Activated T-cell treated with anti-CD3 and anti-CD28 coated beads, Interleukin-2, amount 50 U/mL, for 1 hour (primary cell): ENCODE measurements at places on chromosomes 7 and 10.

GRCh38 chr7:138097064-138097741 is 20.9 kb downstream of the AKR1D1 start:
- no peak for DNase-seq

DNA sequence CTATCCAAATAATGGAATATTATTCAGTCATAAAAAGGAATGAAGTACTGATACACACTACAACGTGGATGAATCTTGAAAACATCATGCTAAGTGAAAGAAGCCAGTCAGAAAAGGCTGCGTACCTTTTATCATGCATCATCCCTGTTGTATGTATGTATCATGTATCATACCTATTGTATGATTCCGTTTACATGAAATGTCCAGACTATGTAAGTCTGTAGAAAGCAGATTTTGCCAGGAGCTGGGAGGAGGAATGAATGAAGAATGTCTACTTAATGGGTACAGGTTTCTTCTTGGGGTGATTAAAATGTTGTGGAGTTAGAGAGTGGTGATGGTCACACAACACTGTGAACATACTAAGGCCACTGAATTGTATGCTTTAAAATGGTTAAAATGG is 135.9 kb upstream of the KLF14 start:
- no peak for DNase-seq

GRCh38 chr10:128808921-128809440 is 658.1 kb upstream of the MGMT start:
- no peak for DNase-seq

GRCh38 chr7:149248777-149249176 is 9.3 kb downstream of the ZNF212 start:
- DNase-seq, result no peak

DNA sequence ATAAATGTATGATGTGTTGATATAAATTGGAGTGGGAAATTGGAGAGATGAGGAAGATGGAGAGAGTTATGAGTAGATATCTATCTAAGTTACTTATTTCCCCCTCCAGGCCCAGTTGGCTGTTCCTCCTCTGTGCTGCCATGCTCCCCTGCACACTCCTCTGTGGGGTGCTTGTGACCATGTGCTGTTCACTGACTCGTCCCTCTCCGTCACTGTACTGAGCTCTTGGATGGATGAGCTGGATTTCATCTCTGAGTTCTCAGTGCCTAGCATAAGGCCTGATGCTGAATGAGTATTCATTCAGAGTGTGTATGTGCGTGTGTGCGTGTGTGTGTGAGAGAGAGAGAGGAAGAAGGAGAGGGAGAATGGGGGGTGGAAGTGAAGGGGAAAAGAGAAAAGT is 14.5 kb downstream of the OR9A2 start:
- no peak for DNase-seq

DNA sequence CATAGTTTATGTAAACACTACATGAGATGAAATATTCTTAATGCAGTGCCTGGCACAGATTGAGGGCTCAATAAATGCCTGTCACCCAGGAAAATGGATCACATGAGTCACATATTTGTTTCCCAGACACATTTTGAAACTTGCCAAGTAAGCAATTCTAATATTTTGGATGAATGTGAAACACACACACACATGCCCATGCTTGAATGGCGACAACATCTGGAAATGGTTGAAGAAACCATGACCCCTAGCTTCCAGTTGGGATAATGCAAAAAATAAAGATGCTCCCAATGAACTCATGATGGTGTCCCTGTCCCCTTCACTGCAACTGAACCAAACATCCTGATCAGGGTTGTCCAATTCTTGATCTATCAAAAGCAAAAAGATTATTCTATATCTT is 797.3 kb downstream of the XPNPEP1 start:
- no peak for DNase-seq

GRCh38 chr7:74656441-74656836 is 1.1 kb upstream of the GTF2I start:
- DNase-seq, result peak; percentile 67

- no peak for DNase-seq
Observed at GRCh38 chr7:157514746-157515145, 177.9 kb downstream of the DNAJB6 start.

DNA sequence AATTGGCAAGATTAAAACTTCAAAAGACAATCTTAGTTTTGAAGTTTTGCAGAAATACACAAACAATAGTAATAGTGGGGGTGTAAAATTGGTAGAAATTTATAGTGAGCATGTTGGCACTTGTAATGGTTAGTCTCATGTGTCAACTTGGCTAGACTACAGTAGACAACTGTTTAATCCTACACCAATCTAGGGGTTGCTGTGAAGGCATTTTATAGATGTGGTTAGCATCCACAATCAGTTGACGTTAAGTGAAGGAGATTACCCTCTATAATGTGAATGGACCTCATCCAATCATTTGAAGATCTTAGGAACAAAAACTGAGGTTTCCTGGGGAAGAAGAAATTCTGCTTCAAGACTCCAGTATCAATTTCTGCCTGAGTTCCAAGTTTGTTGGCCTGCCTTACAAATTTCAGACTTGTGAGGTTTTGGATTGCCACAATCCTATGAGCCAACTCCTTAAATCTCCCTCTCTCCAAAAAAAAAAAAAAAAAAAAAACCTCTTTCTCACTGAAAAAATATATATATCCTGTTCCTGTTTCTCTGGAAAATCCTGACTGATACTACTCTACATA is 531.6 kb upstream of the IGFBP3 start:
- no peak for DNase-seq

DNA sequence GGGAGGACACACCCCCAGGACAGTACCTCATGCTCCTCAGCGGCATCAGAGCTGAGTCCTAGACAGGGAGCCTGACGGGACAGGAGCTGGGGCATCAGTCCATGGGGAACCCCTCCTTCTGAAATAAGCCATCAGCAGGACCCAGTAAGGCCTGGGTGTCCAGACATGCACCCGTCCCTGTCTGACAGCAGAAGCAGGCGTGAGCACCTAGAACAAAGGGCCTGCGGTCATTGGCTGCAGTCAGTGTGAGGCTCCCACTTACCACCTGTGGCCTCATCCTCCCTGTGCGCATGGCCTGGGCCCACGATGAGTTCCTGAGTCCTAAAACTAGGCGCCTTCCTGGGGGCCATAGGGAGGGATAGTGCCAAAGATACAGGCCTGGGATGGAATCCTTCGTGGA is 484.7 kb downstream of the PTPRN2 start:
- DNase-seq, result no peak

- DNase-seq, result no peak
Observed at GRCh38 chr7:135257-135653, 57.1 kb upstream of the FAM20C start.

- no peak for DNase-seq
Observed at GRCh38 chr10:36021096-36021495, 379.0 kb upstream of the FZD8 start.

DNA sequence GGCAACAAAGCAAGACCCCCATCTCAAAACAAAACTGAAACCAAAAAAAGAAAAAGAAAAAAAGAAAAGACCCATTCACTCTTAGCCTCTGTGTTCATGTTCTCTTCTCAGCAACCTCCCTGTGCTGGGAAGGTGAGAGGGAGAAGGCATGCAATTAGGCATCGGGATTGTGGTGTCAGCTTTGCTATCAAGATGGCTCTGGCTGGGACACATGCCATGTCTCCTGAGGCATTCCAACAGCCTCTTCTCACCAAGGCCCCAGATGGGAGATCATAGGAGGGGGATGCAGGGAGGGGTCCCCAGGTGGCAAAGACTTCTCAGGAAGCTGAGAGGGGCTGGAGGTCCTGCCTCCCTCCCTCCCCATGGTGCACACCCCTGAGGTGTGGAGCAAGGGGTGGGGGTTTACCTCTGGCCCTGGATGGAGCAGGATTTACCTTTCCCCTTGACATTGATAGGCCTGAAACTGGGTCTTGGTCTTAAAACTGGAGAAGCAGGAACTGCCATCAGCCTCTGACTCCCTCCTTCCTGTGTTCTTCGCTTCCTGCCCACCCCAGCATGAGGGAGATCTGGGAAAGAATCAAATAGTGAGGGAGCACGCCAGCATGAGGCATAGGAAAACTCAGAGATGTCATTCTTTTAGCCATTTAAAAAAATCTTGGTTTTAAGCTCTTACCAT is 96.2 kb upstream of the DUSP5 start:
- DNase-seq, result no peak

- DNase-seq, result no peak
Observed at GRCh38 chr10:29692121-29692539, 57.4 kb upstream of the SVIL start.

- no peak for DNase-seq
Observed at GRCh38 chr7:46720761-46721160, 799.7 kb upstream of the IGFBP3 start.

GRCh38 chr7:101705331-101705730 is 76.2 kb upstream of the MYL10 start:
- DNase-seq, result no peak

GRCh38 chr10:75295868-75296441 is 60.2 kb upstream of the COMTD1 start:
- no peak for DNase-seq

DNA sequence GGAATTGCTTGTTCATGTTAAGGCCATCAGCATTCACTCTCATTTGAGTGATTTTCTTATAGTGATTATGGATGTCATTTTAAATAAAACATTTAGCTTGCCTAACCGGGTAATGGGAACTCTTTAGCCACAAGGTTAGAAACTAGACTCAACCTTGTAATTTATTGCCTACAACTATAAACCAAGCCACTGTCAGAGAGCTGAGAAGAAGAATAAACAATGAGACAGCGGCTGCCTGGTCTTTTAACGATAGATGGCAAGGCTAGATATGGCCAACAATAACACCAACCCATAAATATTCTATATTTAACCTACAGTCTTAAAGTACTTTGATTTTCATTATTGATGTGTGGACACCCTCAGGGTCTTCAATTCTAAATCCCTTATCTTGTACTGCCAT is 27.8 kb upstream of the INHBA start:
- DNase-seq, result no peak

- DNase-seq, result no peak
Observed at GRCh38 chr7:83850125-83850524, 201.2 kb upstream of the SEMA3E start.

DNA sequence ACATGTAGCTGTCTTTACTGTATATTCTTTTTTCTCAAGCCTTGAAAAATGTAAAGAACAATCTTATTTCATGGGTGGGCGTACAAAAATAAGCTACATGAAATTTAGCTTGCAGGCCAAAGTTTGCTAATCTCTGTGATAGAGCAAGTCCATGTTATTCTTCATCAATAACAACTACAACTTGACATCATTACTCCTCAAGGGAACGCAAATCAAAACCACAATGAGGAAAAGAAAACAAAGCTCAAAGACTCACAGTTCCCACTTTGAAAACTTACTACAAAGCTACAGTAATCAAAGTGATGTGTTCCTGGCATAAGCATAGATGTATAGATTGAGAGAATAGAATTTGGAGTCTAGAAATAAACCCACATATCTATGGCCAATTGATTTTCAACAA is 62.5 kb downstream of the GNA12 start:
- DNase-seq, result no peak

GRCh38 chr7:155276800-155277375 is 20.8 kb upstream of the INSIG1 start:
- no peak for DNase-seq

- DNase-seq, result no peak
Observed at GRCh38 chr10:63133821-63134557, 861 bp downstream of the NRBF2 start.

- DNase-seq, result no peak
Observed at GRCh38 chr10:92755725-92756124, 66.0 kb downstream of the HHEX start.

GRCh38 chr10:102761981-102762380 is 18.2 kb downstream of the WBP1L start:
- no peak for DNase-seq

DNA sequence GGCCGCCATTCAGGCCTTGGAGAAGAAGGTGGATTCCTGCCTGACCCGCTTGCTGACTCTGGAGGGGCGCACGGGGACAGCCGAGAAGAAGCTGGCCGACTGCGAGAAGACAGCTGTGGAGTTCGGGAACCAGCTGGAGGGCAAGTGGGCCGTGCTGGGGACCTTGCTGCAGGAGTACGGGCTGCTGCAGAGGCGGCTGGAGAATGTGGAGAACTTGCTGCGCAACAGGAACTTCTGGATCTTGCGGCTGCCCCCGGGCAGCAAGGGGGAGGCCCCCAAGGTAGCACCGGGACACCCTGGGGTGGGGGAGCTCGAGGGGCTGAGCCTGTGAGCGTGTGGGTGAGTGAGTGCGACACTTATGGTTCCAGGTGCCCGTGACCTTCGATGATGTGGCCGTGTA is 4.5 kb downstream of the ZNF783 start:
- DNase-seq, result no peak

GRCh38 chr7:8442814-8443304 is 9.4 kb downstream of the NXPH1 start:
- peak; percentile 53 for DNase-seq

GRCh38 chr7:132243463-132243862 is 332.8 kb downstream of the PLXNA4 start:
- no peak for DNase-seq

- DNase-seq, result no peak
Observed at GRCh38 chr10:130443066-130443465, 306.9 kb downstream of the GLRX3 start.
